ENCODE measurements at places on chromosomes 16 and 17.

- no peak for DNase-seq
Observed at GRCh38 chr17:56661906-56662305, 68.4 kb downstream of the NOG start.

GRCh38 chr16:57266531-57267260, 17.8 kb downstream of the PLLP start:
- no peak for DNase-seq

DNA sequence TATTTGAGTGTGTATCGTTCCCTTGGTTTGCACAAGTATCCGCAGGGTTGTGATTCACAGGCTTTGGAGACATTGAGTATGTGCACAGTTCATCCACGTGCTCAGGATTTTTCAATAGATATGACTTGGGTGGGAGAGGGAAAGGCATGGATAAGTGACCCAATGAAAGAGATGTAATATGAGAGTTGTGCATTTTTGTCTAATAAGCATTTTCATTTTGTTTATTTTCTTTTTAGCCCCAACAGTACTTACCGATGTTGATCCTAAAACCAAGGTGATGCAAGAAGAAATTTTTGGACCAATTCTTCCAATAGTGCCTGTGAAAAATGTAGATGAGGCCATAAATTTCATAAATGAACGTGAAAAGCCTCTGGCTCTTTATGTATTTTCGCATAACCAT, 14.5 kb downstream of the ALDH3A2 start:
- DNase-seq, result no peak

DNA sequence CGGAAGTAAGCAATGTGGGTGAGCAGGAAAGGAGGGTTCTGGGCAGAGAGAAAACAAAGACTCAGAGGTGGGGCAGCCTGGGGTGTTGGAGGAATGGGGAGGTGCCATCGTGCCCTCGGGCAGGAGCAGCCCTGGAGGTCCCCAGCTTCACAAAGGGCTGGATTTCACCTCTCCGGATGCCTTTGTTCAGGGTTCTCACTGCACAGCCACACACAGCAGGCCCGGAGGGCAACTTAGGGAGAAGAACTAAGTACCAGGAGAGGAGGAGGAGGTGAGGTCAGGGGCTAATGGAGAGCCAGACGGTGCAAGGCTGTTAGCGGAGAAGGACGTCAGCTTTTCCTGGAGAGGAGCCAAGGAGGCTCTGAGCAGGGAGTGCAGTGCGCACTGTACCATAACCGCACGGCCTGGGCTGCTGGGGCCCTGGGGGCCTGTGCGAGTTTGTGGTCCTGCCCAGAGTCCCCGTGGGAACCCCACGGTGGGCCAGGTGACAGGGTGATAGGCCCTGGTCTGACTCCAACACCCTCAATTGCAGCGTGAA, 9.3 kb downstream of the ARRB2 start:
- no peak for DNase-seq

- no peak for DNase-seq
Observed at GRCh38 chr17:28474111-28474531, 677 bp downstream of the SLC13A2 start.

DNA sequence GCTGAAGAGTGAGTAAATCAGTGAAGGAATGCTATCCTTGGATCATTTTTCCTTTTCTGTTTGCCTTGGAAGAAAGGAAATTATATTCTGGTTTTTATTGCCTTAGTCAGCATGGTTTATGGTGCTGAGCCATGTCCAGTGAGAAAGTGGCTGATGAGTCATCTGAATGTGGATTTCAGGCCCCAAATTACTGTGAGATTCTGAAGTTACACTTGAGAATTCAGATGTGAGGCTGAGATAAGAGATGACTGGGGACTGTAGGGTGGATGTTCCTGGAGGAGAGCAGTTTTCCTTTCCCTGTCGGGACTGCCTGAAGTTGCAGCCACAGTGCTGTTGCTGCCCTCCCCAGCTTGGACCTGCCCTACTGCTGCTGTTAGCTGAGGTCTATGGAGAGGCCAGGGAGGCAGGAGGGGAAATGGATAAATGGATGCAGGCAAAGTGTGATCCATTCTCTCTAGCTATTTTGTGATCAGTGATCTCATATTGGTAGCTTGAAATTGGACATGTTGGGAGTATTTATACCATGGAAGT, 4.2 kb upstream of the MAP3K14 start:
- DNase-seq, result no peak

- DNase-seq, result no peak
Observed at GRCh38 chr17:35605678-35606077, 18.6 kb downstream of the AP2B1 start.

All from stimulated activated CD4-positive, alpha-beta T cell treated with anti-CD3 and anti-CD28 coated beads, Interleukin-12 subunit alpha, Interleukin-12 subunit beta, amount 100 ng/mL, for 48 hours (primary cell).